CD4-positive, alpha-beta T cell treated with Interleukin-4 for 4 hours (primary cell): ENCODE measurements at places on chromosomes 5 and 9.

- no peak for DNase-seq
These were observed 91.6 kb downstream of the NFIB start for GRCh38 chr9:14222149-14222835.

- no peak for DNase-seq
These were observed 17.8 kb upstream of the IFNE start for GRCh38 chr9:21499912-21500311.

- DNase-seq, result no peak
These were observed 5.8 kb upstream of the ENG start for GRCh38 chr9:127860260-127860659.

- no peak for DNase-seq
These were observed 26.8 kb downstream of the RGS7BP start for GRCh38 chr5:64532657-64533056.

GRCh38 chr9:5978523-5978922 lies 36.9 kb downstream of the RANBP6 start:
- DNase-seq, result no peak

DNA sequence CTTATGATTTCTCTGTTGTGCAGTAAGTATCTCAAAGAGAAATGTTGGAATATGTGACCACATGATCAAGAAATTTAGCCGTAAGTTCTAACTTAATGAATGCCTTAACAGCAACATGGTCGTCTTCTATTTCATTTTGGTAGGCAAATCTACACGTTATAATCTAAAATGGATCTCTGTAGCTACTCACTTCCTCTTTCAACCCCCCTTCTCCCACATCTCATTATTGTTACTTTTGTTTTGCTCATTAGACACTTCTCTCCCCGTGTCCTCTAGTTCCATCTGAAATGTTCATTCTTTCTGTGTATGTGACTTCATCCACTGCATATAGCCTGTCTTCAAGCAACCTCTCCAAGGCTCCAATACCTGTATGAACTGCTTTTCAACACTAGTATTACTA lies 27.1 kb upstream of the LPAR1 start:
- no peak for DNase-seq

- DNase-seq, result peak; percentile 54
These were observed 841.9 kb upstream of the ACO1 start for GRCh38 chr9:31542384-31543055.

- peak; percentile 15 for DNase-seq
These were observed 406.6 kb upstream of the TNC start for GRCh38 chr9:115524453-115525059.

GRCh38 chr5:131396015-131396414 lies 132.2 kb downstream of the CDC42SE2 start:
- no peak for DNase-seq

DNA sequence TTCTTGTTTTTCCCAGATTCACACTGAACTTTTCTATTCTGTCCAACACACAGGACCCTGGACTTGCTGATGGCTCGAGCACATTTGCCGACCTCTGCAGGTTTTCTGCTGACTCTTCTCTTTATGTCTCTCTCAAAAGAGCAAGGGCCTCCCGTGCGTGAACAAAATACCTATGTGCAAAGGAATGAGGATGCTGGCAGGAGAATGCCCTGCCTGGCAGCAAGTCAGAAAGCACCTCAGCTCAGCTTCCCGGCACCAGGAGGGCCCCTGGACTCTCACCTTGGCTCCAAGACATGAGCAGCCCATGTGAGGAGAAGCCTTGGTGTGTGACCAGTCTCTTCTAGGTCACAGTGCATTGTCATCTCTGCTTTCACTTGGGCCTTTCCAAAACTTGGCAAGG lies 36.1 kb downstream of the PAPPA start:
- DNase-seq, result no peak

DNA sequence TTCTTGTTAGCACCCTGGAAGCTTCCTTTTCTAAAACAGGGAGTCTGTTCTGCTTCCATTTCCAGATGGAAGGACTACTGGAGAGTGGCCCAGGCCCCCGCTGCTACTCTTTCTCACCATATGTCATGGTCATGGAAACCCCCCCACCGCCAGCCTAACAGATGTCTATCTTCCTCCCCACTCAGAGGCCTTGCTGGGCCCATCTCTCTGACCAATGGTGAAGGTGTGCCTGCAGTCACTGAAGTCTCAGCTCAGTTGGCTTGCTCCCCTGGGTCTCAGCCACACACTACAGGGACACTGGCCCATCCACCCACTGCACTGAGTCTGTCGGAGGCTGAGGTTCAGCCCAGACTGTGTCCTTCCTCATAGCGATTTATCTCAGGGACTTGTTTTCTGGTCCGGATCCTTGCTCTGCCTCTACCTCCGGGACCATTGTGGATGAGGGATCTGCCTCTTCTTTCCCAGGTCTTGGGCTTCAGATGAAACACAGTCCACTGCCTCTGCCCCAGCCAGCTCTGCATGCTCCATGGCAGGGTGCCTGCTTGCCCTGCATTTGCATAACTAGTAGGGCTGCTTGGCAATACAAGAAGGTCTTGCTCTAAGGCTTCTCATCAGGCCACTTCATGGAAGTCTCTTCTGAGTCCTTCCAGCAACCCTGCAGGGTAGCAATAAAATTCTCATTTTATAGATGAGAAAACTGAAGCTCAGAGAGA lies 30.8 kb downstream of the GALNT12 start:
- no peak for DNase-seq

DNA sequence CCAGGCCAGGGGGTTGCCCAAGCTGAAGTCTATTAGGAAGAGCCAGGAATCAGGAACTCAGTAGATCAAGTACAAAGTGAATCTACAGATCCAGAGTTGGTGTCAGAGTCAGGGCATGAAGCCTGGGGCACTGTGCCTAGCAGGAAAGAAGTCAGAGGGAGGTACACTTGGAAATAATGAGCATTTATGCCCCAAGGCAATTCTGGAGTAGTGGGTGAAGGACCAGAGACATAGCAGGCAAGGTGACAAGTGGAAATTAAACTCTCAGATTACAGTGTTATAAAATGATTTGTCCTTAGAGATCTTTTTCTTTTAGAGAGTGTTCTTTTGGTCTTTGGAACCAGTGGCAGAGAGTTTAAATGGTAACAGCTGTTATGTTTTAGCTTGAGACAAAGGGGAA lies 138.0 kb downstream of the ADAMTSL1 start:
- DNase-seq, result no peak

- DNase-seq, result no peak
These were observed 28.7 kb upstream of the TIMD4 start for GRCh38 chr5:156991714-156992113.

GRCh38 chr5:601771-602465 lies 10.2 kb upstream of the CEP72 start:
- no peak for DNase-seq

- DNase-seq, result no peak
These were observed 273.3 kb downstream of the MAN2A1 start for GRCh38 chr5:109962882-109963603.

- DNase-seq, result no peak
These were observed 129.2 kb downstream of the MED27 start for GRCh38 chr9:131950487-131950886.

GRCh38 chr9:106707291-106707690 lies 155.7 kb upstream of the ZNF462 start:
- DNase-seq, result no peak

GRCh38 chr9:100222674-100223073 lies 123.6 kb downstream of the INVS start:
- no peak for DNase-seq

GRCh38 chr9:27117489-27118135 lies 8.6 kb downstream of the TEK start:
- no peak for DNase-seq

DNA sequence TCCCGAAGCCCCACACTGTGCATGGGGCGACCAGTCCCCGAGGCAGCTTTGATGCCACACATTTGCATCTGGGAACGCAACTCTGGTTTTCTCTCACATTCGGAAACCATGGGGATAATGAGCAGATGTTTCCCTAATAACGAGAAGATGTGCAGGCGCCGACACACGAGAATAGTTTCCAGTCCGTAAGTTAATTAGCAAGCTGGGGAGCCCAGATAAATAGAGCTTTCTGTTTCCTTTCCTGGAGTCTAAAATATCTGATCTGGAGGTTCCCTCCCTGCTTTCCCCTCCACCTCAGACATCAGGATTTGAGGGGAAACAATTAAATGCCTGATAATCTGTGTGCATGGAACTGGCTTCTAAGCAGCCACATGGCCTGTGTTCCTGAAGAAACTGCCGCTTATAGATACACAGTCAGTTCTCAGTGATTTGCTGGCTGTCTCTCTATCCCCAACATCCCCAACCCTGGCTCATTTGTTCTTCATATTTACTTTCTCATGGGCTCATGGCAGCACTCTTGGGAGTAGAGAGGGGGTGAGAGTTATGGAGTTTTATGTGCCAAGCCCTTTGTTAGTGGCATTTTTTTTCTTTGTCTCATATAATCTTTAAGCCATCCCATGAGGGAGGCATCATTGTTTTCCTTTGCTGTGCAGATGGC lies 62.8 kb downstream of the PDZD2 start:
- no peak for DNase-seq

DNA sequence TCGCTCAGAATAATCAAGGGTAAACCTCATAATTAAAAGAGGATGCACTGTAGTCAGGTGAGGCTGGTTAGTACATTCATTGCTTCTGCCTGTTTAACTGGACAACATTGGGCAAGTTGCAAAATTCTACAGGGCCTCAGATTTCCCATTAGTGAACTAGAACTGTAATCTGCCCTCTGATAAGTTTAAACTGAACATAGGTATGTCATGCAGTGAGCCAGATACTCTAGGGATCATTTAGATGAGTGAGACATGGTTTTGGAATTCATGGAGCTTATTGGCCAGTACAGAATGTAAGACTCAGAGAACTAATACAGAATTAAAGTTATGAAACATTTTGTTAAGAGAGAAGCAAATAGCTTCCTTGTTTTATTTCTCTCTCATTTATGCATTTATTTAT lies 35.9 kb downstream of the RNF44 start:
- DNase-seq, result no peak

GRCh38 chr5:111532886-111533582 lies 20.7 kb upstream of the STARD4 start:
- DNase-seq, result no peak

DNA sequence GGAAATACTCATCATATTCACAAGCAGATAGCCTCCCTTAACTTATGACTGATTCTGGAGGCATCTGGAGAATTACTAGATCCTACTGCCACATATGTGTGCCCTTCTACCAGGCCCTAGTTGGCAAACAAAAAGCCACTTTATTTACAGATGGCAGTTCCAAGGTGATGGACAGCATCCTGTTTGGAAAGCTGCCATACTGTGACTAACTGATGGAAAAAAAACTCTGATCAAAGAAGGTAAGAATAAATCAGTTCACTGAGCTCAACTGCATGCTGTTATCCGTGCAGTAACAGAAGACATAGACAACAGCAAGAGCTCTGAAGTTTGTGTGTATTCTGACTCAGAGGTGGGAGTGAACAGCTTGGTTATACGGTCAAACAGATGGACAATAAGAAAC lies 279.8 kb upstream of the POU5F2 start:
- no peak for DNase-seq

DNA sequence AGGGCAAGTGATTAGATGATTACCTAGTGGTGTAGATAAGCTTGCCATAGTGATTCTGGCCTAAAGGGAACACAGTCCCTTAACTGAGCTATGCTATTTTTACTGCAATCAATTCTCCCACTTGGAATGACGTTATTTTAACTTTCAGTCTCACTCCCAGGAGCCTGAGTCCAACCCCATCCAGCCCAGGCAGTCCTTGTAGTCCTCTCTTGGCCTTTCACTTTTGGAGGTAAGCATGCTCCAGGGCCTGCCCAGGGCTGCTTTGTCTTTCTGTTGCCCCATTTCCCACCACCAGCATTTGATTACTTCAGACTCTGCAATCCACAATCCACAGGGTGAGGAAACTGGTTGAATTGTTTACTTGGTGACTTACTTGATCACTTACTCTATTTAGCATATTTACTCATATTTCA lies 233.0 kb downstream of the CD180 start:
- no peak for DNase-seq

DNA sequence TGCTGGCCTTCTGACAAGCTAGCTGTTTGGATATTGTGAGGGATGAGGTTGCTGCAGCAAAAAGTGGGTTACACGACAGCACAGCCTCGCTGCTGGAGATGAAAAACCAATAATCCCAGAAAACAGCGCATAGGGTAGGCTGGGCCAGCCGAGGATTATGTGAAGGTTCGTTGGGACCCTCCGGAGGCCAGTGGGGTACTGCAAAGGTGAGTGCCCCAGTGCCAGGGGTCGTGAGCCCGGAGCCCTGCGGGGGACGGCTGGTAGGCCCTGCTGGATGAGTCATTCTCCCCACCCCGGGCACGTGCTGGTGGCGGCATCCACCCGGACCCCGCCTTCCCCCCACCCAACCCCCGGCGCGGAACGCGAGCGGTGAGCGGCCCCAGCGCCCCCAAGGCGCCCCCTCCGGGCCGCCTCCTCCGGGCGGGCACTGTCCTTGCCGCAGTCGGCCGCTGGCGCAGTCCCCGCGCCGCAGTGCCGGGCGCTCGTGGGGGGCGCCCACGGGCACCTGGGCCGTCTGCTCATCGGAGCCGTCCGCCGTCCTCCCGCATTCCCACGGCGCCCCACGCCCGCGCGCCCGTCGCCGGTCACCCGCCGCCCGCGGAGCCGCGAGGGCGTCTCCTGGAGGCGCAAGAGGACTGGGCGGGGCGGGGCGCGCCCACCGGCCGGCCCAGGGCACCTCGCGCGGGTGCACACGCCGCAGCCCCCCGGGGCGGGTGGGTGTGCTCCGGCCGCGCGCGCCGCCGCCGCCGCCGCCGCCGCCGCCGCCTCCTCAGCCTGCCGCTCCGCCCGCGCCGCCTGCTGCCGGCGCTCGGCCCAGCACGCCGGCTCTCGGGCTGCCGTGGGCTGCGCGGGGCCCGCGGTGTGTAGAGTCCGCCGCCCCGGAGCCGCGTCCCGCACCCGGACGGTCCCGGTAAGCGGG lies at the start of gene PHF24:
Gene PHF24, plus strand, starts transcription at position 794 of the 919 bp plus-strand sequence. CDS start 13,014 bp downstream, outside the sequence.
- DNase-seq, result no peak

DNA sequence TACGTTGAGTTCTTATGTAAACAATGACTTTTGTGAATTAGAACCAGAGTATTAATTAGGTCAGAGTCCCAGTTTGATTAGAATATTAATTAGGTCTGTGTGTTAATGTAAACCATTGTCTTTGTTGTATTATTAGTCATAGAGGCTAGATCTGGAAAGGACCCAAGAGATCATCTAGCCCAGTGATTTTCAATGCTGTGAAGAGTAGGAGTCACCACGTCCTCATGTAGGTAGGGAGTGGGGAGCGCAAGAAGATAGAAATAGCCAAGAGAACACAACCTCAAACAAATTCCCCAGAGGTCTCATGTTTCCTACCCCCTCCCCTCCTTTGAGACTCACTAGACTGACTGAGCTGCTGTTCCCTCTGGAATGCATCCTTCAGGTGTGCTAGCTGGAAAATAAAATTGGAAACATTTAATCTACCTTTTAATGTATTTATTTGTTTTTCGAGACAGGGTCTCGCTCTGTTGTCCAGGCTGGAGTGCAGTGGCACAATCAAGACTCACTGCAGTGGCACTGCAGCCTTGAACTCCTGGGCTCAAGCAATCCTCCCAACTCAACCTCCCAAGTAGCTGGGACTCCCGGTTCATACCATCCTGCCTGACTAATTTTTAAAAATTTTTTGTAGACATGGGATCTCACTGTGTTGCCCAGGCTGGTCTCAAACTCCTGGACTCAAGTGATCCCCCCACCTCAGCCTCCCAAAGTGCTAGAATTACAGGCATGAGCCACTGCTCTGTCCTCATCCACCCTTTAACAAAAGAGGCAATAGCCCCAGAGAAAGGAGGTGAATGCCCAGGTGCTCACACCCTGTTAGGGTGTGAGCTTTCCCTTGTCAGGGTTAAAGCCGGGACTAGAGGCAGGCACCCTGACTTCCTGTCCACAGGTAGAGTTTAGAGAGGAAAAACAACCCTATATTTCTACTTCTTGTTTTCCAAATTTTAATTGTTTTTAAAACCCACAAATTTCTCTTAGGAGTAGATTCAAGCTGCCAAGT lies 92.9 kb downstream of the INIP start:
- no peak for DNase-seq

- DNase-seq, result no peak
These were observed at the start of gene SHISAL2B for GRCh38 chr5:64690417-64691151. Gene SHISAL2B (plus strand): TSS chr5:64690503. CDS start chr5:64690624, 121 bp downstream.
